Myocyte (in vitro differentiated cells): ENCODE measurements at places on chromosomes 11 and 22. TPM values are rescaled to one million over a fixed set of nuclear protein-coding genes. Genes with fewer than 3 reads are reported as not detected.
A peak's percentile ranks its signal among the peaks of the same experiment; 100 is the strongest.

DNA sequence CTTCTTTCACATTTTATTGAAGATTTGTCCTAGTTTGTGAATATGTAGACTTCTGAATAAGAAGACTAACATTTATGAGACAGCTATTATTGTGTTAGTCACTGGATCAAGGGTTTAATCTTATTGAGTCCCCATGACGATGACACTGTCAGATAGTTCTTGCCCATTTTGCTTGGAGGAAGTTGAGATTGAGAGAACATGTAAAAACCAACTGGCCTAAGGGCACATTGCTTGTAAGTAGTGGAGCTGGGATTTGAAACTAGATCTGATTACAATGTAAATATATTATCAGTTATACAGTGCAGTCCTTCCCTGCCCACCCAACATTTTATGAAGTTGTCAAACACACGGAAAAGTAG lies 134.7 kb downstream of the HIPK3 start:
- DNase-seq, result no peak

OR56A1 gene
- 0.05 TPM in 1 of 2 replicates, not detected in the other for total RNA-seq

DNA sequence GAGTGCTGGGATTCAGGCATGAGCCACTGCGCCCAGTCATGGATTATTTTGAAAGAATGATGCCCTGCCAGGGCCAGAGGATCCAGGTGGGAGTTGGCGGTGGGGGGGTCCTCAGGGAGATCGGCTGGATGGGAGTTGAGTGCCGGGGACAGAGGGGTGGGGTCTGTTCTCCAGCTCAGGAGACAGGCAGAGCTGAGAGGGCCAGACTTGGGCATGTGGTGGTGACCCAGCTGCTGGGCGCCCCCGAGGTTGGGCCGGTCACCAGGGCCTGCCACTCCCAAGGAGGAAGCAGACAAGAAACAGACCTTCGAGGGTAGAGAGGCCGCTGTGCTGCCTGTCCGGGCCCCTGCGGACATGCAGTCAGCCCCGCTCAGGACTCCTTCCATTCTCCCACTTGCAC lies 11.8 kb upstream of the PRODH start:
- DNase-seq, result no peak

TMEM126A gene
- total RNA-seq, result 41.6 and 44.1 TPM in 2 replicates

GRCh38 chr11:125433454-125434121 lies 62.5 kb downstream of the FEZ1 start:
- DNase-seq, result peak; percentile 49

SHISA8 gene
- total RNA-seq, result 0.27 TPM in 1 of 2 replicates, not detected in the other

DNA sequence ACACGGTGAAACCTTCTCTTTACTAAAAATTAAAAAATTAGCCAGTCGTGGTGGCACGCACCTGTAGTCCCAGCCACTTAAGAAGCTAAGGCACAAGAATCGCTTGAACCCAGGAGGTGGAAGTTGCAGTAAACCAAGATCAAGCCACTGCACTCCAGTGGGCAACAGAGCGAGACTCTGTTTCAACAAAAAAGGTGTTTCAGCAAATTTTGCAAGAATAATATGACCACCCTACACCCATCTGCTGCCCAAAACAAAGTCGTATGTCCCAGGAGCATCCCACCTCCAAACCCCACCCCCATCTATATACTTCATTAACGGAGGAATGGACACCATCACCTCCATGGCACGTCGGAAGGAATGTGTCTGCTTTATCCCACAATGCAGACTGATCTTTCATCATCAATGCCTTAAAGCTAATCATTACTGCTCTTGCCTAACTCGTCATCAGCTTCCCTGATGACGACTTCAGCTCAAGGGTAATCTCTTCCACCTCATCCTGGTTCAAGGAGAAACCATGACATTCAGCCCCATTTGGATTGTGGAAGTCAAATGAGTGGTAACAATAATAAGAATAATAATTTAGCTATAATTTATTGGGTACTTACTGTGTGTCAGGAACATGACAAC lies 34.1 kb downstream of the SCGB1A1 start:
- no peak for DNase-seq

DNA sequence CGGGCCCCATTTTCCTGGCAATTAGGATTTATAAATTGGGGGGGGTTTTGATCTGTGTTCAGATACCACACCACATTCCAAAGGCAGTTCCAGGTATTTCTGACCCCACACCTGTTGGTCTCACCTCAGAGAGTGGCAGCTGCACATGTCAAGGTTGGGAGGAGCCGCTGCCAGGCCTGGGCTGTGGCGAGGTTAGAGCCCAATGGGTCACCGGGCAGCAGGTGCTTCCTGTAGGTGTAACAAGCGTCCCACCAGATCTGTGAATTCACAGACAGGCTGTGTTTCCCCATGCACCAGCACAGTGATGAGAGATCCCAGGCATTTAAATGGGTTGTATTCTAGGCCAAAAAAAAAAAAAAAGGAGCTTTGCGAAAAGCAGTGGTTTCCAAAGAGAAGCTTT lies 58.6 kb downstream of the CABIN1 start:
- peak; percentile 32 for DNase-seq

GRCh38 chr22:48570912-48571311 lies 1256.8 kb downstream of the BRD1 start:
- DNase-seq, result no peak

- DNase-seq, result no peak
Measured at GRCh38 chr11:12755510-12756453, 81.6 kb downstream of the TEAD1 start.

RBFOX2 gene
- 133 and 179 TPM in 2 replicates for total RNA-seq

- no peak for DNase-seq
Measured at GRCh38 chr11:124475265-124475664, 29.8 kb upstream of the OR8B8 start.

C11orf87 gene
- 0.05 TPM in 1 of 2 replicates, not detected in the other for total RNA-seq

DNA sequence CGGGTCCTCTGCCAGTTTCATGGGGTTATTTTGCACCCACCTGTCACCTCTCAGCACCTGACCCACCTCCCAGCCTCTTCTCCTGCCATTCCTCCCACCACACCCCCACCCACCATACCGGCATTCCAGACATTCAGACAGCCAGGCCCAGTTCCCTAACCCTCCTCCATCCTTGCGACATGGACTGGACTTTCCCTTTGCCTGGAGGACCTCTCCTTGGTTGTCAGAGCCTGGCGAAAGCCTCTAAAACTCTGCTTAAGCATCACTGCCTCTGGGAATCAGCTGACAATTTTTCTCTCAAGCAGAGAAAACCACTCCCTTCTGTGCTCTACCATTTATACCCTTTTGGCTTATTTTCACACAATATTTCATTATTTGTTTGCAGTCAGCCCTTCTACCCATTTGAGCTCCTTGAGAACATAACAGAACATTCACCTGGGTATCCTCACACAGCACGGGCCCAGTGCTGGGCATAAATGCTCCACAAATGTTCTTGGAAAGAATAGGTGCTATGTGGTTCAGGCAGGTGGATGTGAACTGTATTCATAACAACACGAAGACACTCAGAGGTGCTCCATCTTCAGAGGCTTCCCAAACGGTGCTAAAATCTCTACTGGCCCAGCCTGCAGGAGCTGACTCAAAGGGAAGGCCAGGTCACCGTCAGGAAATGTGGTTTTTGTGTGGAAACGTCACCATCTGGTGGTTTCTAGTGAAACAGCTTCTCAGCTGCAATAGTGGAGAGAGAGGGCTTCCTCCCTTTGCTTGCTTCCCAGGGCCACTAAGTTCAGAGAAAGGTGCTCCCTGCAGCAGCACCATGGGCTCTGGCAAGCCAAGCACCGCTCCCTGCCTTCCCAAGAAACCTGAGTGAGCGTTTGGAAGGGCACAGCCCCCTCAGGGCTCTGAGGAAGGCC lies 10.4 kb downstream of the SPATA19 start:
- peak; percentile 5 for DNase-seq

GRCh38 chr11:108852701-108853100 lies 187.8 kb downstream of the DDX10 start:
- DNase-seq, result no peak

DNA sequence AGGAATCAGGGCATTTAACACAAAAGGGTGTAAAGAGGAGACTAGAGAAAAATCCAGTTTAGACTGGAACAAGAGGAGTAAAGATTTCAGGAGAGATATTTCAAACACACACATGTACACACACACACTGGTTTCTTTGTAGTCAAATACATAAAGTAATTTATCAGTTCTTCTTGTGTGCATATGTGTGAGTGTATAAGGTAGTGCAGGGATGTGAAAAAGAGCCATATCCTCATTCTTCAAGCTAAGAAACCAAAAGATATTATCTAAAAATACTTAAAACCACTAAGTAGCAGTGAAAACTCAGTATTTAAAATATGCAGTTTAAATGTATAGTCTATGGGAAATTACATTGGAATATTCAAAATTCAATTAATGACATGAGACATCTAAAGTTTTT lies 52.5 kb upstream of the CARD18 start:
- no peak for DNase-seq

DNA sequence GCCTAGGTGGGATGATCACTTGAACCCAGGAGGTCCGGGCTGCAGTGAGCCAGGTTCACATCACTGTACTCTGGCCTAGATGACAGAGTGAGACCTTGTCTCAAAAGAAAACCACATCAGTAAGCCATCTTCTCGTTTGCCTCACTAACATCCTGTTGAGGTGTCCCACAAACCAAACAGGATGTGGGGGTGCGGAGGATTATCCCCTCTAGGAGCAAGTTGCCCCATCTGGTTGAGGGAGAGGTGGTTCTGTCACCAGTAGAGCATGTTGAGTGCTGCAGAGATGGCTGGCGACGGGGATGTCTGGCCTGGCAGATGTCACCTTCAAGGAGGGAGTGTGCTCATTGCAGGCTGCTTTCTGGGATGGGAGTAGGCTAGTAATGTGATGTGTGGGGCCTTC lies 72.4 kb downstream of the ZNRF3 start:
- DNase-seq, result peak; percentile 33

- DNase-seq, result peak; percentile 87
Measured at GRCh38 chr22:40276996-40277823, 69.1 kb upstream of the ADSL start.

DNA sequence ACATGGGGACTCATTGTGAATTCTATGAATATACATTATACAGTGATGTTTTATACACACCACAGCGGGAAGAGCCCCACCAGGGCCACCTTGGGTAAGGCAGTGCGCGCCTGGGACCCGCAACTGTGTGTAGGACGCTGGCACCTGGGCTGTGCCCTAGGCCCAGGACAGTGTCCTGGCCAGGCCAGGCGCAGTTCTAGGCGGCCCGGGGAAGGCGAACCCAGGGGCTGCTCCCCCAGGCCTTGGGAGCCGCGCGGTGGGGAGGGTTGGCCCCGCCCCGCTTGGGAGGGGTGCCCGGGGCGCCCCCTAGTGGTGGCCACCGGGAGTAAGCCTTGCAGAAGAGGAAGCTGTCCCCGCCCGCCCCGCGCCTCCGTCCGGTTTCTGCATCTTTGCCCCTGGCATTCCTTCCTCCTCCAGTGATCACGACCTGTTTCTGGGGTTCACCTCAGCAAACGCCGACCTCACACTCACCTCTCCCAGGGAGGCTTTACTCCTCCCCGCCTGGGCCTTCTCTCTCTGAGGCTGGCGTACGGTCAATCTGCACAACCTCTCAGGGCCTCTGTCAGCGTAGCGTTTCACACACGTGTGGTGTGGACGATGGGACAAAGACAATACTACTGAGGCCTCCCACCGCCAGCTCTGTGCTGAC lies 9.5 kb upstream of the EHD1 start:
- DNase-seq, result peak; percentile 56

OR6A2 gene
- not detected in 2 replicates for total RNA-seq

HTR3A gene
- total RNA-seq, result not detected in 2 replicates
